ENCODE measurements at places on chromosomes 3 and 15.
A peak's percentile ranks its signal among the peaks of the same experiment; 100 is the strongest.

- peak; percentile 82 for DNase-seq
Observed at GRCh38 chr3:16319307-16319706, 54.3 kb downstream of the OXNAD1 start.

DNA sequence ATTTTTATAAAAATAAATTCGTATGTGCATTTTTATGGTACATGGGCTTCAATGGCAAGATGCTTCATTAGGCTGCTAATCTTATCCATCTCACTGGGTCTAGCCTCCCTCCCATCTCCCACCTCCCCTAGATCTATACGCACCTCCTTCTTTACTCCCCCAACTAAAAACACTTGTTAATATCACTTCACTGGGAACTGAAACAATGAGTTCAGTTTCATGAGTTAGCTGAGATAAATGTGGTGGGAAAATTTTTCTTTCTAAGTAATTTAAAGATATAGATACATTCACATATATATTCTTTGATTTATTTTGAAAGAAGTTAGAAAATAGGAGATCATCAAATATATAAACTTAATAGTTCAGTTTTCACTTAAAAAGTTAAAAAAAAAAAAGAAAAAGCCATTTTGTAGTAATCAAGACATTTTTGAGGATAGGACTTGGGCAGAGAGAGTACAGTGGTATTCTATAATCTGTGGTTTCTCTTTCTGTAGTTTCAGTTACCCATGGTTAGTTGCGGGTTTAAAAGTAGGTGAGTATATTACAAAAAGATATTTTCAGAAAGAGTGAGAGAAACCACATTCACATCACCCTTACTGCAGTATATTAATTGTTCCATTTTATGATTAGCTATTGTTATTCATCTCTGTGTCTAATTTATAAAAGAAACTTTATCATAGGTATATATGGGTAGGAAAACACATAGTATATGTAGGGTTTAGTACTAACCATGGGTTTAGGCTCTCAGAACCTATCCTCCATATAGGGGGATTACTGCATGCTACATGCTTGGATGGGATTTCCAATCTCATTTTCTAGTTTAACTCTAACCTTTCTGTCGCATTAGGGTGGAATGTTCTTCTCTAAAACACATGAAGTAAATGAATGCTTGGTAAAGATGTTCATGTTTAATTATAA lies 316.0 kb upstream of the CBLB start:
- DNase-seq, result no peak

GRCh38 chr3:105837143-105837740 lies 31.6 kb downstream of the CBLB start:
- DNase-seq, result no peak

- DNase-seq, result peak; percentile 55
Observed at GRCh38 chr15:29103824-29104565, 165.6 kb downstream of the NSMCE3 start.

GRCh38 chr3:117921411-117921810 lies 1113.2 kb downstream of the IGSF11 start:
- no peak for DNase-seq

GRCh38 chr3:192841428-192841827 lies 76.2 kb downstream of the MB21D2 start:
- DNase-seq, result no peak

DNA sequence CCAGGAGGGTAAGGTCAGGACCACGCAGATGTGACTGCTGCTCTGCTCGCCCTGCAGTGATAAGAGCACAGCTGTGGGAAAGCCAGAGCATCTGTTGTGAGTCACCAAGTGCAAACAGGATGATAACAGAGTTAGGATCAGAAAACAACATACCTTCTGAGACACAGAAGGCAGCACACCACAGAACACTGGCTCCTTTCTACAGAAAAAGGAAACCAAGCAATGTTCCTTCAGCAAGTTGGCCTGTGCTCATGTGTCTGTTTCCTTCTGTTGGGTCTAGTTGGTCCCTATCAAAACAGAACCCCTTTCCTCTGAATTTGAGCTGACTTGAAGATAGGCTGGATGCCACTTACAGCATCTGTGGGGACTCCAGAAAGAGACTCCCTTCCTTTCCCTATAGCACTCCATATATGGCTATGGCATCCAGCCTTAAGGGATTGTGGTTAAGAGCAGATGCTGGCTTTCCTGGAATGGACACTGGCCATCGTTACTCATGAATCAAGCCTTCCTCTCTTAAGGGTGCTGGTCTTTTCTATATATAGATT lies 440.7 kb upstream of the THBS1 start:
- DNase-seq, result no peak

- DNase-seq, result no peak
Observed at GRCh38 chr3:42129014-42129953, 38.1 kb downstream of the TRAK1 start.

GRCh38 chr3:5160321-5160720 lies 27.2 kb upstream of the EDEM1 start:
- no peak for DNase-seq

GRCh38 chr3:168545591-168545990 lies 449.9 kb upstream of the GOLIM4 start:
- DNase-seq, result no peak

DNA sequence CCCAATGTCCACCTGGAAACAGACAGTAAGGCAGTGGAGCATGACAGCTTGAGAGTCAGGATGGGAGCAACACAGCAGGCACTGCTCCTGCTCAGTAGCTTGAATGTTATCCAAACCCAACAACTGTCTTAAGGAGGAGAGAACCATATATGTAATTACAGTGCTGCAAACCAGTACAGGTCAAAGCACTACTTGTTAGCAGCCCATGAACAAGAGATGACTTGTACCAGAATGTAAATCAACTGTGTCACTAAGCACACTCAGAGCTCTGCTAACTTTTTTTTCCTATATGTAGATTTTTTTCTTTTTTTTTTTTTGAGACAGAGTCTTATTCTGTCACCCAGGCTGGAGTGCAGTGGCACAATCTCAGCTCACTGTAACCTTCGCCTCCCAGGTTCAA lies 87.1 kb downstream of the ANO10 start:
- no peak for DNase-seq

GRCh38 chr3:197936819-197937384 lies 13.1 kb upstream of the RPL35A start:
- no peak for DNase-seq

DNA sequence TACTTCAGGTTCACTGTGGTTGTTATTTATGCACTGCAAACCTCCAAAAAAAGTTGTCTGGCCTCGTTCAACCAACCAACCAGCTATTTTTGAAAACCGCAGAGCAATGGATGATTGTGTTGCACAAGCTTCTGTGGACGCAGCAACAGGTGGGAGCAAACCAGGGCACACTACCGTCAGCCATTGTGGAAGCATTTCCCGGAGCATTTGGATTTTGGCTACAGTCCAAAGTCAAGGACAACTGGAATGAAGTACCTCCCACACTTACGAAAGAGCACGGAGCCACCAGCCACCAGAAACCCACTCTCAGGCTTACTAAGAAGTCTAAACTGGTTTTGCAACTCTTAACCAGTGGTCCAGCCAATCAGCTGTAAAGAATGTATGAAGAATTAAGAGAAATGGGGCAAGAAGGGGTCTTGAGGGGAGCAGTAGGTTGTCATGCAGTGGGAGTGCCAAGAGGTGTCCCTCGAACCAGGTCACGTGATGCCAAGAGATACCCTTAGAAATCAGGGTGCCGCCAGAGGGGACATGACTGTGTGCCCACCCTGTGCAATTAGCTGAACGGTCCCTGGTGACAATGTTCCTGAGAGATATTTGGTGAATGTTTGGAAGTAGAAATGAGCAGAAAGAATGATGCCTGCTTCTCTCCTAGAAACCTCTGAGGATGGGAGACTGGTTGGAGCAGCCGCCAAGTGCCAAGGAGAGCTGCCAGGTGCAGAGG lies 68.9 kb upstream of the PCSK6 start:
- no peak for DNase-seq

DNA sequence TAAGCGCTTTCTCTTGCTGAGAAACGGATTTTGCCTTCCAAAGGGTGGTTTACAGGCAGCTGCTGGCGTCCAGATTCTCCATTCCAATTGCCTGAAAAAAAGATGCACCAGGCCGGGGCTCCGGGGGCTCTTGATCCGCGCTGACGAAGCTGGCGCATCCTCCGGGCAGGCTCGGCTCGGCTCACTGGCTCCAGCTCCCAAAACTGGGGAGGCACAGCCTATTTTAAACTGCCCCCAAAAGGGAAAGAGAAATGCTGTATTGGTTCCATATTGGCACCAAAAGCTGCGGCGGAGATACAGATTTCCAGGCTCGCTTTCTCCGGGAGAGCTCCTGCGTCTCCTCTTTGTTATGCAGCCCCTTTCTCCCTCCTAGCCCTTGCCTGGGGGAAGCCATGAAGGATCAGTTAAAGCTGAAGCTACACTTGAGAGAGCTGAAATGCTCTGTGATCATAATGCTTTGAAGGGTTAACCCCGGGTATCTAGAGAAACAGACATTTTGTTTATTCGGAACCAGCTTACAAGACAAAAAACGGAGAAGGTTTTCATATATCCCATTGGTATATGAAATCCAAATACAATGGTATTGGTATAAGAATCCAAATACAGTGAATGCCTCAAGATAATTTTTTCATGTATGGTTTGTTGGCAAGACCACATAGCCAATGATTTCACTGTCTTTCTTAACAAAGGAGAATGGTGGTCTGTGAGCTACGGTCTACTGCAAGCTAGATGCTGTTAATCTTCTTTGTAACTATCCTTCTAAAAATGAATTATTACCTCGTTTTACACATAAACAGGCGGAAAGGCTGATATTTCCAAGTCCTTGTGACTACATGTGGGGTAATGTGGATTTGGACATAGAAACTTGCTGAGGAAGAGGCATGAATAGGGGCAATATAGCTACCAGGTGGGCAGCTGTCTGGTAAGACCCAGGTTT lies 693 bp downstream of the CD200 start:
- DNase-seq, result peak; percentile 37

DNA sequence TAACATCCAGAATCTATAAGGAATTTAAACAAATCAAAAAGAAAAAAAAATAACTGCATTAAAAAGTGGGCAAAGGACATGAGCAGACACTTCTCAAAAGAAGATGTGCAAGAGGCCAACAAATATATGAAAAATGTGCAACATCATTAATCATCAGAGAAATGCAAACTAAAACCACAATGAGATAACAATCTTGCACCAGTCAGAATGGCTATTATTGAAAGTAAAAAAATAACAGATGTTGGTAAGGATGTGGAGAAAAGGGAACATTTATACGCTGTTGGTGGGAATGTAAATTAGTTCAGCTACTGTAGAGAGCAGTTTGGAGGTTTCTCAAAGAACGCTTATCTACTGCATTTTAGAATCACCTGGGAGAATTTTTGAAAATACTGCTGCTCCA lies 186.1 kb downstream of the OTOL1 start:
- DNase-seq, result no peak

DNA sequence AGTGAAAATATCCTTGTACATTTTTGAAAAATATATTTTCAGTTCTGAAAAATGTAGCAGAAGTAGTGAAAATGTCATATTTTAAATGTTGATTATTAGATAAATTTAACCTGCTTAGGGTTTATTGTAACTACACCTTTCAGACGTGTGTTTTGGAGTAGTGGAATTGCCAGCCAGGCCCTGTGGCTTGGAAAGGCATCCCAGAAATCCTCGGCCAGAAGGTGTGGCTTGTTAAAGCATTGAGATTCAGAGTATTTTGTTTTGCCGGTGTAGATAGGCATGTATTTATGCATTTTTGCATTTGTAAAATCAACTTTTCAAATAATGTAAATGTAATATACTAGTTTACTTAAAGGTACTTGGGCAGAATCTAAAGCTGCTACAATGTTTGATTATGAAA lies 7.0 kb downstream of the EBLN2 start:
- no peak for DNase-seq

DNA sequence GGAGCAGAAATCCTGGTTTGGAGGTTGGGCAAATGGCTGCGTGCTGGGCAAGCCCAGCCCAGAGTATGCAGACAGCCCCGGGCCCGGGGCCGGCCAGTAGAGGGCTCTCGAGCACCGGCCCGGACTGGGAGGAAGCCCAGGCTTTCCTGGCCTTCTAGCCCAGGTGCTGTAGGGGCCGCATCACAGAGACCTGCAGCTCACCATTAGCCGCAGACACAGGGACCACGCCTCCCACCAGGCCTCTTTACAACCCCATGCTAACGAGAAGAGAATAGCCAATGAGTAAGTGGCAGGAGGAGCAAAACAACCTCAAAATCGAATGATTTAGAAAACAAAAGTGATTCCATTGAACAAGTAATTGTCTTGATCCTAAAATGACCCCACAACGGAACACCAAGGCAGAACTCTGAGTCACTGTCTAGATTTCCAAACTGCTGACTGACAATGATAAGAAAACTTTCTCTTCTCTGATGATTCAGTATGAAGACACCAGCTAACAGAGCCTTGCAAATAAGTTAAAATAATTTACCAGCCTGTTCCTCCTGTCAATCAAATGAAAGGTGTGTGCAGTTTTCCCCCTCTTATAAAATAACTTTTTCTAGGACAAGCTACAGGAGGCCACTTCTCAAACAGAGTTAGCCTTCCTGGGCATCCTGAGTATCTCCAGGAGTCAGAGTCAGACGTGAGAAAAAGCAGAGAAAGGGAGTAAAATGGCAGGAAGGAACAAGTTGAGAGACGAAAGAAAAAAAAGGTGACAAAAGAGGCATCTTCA lies 102.2 kb downstream of the DGKG start:
- peak; percentile 66 for DNase-seq

DNA sequence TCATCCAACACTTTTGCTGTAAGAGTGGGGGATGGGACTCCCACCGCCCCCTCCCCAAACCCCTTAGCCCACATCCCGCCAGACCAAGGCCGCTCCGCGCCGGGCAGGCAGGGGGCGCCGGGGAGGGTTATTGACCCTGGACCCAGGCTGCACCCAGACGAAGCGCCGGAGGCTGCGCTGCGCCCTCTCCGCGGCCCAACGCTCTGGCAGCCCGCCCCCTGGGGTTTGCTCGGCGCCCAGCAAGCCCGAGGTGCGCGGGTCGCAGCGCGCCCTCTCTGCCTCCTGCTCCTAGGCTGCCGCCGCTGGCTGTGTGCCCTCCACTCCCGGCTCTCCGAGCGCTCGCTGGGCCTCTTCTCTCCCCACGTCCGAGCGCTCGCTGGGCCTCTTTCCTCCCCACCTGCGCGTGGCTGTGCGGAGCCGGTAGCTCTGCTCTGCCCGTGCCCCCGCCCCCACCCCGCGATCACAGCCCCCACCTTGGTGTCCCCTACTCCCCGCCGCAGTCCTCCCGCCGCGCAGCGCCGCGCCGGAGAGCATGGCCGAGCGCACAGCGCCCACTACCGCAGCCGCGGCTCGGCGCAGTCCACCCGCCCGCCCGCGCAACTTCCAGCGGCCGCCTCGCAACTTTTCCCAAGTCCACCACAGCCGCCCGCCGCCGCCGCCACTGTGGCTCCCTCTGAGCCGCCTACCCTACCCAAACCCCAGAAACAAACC lies 1.2 kb downstream of the MECOM start:
- DNase-seq, result peak; percentile 65

DNA sequence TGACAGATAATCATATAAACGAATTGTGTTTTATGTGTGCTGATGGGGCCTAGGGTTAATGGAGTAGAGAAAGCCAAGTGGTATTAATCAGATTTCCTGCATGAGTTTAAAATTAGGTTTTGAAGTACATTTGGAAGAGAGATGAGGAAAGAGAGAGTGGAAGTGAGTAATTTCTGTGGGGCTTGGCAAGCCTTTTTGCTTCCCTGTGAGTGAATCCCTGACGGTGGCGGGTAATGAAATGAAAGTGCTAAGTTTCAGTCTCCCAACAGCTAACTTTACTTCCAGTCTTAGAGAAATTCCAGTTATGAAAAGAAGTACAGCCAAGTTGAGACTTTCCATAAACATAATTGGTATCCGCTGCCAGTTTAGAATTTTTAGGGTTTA lies 139.4 kb downstream of the BBX start:
- no peak for DNase-seq
